ENCODE measurements at places on chromosomes 12 and 14. TPM values are rescaled to one million over a fixed set of nuclear protein-coding genes. Genes with fewer than 3 reads are reported as not detected.

DNA sequence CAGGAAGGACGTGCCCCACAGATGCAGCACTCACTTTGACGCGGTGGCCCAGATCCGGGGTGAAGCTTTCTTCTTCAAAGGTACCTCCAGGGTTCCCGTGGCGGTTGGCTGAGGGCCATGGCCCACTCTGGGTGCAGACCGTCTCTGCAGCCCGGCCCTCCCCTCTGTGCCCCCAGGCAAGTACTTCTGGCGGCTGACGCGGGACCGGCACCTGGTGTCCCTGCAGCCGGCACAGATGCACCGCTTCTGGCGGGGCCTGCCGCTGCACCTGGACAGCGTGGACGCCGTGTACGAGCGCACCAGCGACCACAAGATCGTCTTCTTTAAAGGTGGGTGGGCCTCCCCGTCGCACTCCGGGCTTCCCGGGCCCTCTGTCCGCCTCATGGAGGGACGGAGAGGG, 16.9 kb downstream of the MMP17 start:
- DNase-seq = no peak

- DNase-seq = no peak
Observed at GRCh38 chr12:68823696-68824095, 15.7 kb downstream of the MDM2 start.

CLEC2A gene
- total RNA-seq = not detected

RHNO1 gene
- 8.4 TPM for total RNA-seq

GPRC5A gene
- total RNA-seq = 16.2 TPM

DNA sequence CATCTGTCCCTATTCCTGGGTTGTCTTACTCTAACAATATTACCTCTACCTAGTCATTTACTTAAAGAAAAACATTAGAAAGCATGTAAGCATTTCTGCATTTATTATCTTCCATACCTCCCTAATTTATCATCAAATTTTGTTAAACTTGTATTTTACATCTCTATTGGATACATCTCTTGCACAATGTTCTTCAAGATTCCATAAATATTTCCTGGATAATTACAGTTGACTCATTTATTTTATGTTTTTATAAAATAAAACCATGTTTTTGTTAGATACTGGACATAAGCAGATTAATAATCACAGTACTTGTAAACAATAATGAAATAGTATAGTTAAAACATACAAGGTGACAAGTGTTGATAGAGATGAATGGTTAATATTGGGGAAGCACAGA, 209.0 kb downstream of the TMTC3 start:
- no peak for DNase-seq

GRCh38 chr12:44314007-44314500, 478.2 kb downstream of the TMEM117 start:
- no peak for DNase-seq

DNA sequence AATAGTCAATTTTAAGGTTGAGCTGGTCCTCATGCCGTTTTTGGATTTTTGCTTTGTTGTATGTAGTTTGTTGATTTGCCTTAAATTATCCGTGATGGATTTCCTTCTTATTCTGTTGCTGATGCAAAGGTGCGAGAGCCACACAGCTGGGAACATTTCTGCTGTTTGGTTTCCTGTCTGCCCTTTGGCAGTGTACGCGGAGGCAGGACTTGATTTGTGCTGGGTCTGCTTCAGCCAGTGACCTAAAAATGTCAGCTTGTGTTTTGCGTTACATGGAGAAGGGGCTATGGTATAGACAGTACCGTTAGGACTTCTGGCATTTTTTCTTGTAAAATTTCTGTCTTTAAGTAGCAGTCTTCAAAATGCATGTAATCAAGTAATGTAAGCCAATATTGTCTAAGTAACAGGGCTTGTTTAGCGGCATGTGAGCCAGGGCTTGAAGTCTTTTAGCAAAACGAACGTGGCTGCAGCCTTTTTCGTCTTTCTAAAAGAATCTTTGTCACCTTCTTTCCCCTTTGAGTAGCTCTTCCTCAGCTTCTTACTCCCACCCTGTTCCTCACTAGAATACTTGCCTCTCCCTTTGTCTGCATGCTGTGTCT, 18.2 kb upstream of the RD3L start:
- no peak for DNase-seq

DNA sequence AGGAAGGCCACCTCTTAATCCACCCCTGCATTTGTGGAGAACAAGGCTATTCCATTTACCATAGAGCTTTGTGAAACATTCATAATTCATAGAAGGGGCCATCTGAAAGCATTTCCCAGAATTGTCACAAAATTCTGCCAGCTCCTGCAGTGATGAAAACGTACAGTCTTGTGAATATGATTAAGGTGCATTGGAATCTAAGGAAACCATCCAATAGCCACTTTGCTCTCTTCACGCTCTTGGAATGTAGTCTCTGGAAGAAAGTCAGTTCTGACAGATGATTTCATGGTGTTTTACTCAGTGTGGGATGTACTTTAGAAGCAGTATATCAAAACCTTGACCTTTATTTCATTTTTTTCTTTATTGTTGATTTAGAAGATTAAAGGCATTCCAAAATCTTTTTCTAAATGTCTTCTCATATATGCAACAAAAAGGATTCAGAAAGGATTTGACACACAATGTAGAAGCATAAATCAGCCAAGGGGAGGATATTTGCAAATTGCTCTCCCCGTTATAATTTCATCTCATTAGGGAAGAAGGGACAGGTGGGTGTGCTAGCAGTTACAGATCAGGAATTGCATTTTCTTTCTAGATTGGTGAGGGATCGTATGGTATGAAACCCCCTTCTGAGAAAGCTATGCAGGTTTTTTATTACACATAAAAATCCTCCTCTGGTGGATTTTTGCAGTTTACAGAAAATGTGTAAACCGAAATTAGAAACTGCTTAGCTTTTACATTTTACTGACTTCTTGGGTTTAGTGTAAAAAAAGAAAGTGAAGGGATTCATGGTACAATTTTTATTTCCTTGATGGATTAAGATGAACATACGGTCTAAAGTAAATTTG, 390.2 kb downstream of the LRIG3 start:
- no peak for DNase-seq

DNA sequence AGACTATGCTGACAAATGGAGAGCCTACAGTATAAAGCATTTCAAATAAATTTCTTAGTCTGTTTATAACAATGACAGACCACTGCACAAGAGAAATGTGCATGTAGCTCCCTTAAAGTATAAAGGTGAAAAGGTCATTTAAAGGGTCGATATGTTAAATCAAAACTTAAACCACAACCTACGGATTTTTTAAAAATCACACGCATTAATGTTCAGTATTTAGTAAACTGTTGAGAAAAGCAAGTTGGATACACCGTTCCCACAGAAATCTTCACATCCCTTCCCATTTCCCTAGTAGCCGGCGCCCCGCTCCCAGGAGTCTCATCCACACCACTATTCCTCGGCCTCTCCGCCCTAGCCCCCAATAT, 614 bp downstream of the FKBP3 start:
- no peak for DNase-seq

DNA sequence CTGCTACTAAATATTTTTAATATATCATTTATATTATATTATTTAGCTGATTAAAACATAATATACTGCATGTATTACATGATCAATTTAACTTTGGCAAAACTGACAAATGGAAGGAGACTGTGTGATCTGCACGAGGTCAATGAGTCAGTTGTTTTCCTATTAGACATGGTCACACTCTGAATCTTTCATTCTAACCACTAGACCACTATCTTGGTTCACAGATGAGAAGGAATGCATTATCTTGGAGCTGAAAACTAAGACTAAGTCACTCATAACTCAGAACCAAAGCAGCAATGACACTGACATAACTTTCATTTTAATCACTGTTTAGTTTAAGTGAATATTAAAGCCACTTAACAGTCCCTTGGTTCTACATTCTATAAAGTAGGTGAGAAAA, 37.4 kb downstream of the GNPTAB start:
- no peak for DNase-seq

STYK1 gene
- 0.19 TPM for total RNA-seq

GRCh38 chr14:71336489-71337192, 429.4 kb downstream of the PCNX1 start:
- DNase-seq = no peak

BATF gene
- total RNA-seq = 2.5 TPM

DNA sequence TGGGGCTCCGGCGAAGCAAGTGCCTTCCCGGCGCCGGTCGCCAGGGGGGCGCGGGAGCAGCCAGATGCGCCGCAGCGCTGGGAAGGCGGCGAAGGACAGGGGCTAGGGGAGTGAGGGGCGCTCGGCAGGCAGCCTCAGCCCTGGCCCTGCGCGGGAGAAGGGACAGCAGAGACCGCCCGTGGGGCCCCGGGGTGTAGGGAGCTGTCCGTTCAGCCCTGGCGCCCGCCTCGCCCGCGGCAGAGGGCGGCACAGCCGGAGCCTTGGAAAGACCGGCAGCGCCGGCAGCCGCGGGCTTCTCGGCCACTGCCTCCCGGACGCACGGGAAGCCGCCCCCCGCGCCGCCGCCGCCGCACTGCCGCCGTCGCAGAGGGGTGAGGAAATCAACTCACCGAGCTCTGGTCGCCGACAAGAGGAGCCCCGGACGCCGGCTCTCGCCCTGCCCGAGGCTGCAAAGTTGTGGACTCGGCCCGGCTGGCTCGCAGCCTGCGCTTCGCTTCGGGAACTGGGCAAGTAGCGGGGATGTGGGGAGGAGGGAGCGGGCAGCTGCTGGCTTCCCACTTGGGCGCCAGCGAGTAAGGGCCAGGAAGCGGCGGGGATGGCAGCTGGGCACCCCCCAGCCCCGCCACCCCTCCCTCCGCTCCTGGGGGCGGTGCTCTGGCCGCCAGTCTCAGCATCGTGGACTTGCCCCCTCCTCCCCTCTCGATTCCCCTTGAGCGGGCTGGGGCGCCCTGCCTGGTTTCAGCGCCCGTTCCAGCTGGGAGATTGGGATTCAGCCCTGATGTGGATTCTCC, at the start of gene ZDHHC22:
TSS of gene ZDHHC22 (minus strand) at position 578 of the 791 bp plus-strand sequence. CDS start 2,053 bp downstream, outside the sequence.
- DNase-seq = peak; percentile 76

DNA sequence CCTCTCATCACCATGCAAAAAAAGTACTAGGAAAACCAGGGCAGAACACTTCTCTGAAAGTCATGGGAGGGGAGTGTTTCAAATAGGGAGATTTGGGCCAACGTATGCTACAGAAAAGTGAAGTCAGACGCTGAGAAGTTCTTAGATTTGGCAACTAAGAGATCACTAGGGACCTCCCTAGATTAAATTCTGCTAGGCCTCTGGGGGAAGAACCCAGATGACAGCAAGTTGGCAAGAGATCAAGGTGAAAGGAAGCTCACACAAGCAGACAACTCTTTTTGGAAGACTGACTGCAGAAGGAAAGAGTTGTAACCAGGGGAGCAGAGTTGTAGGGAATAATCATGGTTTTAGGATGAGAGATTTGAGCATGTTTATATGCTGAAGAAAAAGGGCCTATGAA, 20.7 kb downstream of the IQSEC3 start:
- no peak for DNase-seq

Measured in posterior vena cava (tissue), 2 donors.